B cell (primary cell): ENCODE measurements at places on chromosomes 5 and 9. TPM values are rescaled to one million over a fixed set of nuclear protein-coding genes. Genes with fewer than 3 reads are reported as not detected.

OR13C2 gene
- total RNA-seq: not detected in 2 replicates

PCDHAC1 gene
- not detected in 2 replicates for total RNA-seq

DNA sequence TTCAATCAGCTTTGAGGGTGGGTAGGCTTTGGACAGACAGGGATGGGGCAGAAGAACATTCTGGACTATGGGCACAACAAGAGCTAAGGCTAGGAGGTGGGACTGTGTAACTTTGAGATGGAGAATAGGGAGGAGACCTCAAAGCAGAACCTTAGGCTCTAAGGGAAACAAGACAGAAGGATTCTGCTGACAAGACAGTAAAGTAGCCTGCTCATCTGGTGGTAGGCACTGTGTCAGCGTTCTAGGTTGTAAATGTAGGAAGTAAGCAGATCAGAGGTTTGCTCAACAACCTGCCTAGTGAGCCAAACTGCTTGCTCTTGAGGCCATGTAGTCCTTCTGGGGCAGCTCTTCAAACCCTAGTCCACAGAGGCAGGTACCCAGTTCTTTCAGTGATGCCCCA, 15.0 kb upstream of the IL12B start:
- H3K27me3 ChIP-seq: no peaks in the 10 kb centered on the region
- DNase-seq: no peak
- H3K27ac ChIP-seq: peak overlapping the region; percentile 57

DNA sequence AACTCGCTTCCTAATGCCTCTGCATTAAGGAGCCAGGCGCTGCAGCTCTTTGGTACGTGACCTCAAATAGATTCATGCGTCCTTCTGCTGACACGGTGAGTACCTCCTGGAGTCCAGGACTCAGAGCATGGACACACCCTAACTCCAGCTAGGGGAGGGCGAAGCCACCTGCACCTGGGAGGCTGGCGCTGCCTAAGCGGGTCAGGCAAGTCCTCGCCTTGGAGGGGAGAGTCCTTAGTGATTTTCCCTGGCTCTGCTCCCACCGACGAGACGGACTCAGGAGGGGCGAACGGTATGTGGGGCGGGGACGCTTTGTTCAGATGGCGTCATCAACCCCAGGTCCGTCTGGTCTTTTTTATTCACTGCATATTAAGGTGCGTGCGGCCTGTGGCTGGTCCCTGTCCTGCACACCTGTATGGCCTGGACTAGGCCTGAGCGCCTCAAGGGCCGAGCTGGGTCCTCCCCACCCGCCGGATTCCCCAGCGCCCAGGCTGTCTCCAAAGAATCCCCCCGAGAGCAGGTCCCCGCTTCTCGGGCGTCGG, 50.3 kb downstream of the NSUN2 start:
- peak; percentile 13 for DNase-seq
- H3K36me3 ChIP-seq: no peaks in the 10 kb centered on the region

DNA sequence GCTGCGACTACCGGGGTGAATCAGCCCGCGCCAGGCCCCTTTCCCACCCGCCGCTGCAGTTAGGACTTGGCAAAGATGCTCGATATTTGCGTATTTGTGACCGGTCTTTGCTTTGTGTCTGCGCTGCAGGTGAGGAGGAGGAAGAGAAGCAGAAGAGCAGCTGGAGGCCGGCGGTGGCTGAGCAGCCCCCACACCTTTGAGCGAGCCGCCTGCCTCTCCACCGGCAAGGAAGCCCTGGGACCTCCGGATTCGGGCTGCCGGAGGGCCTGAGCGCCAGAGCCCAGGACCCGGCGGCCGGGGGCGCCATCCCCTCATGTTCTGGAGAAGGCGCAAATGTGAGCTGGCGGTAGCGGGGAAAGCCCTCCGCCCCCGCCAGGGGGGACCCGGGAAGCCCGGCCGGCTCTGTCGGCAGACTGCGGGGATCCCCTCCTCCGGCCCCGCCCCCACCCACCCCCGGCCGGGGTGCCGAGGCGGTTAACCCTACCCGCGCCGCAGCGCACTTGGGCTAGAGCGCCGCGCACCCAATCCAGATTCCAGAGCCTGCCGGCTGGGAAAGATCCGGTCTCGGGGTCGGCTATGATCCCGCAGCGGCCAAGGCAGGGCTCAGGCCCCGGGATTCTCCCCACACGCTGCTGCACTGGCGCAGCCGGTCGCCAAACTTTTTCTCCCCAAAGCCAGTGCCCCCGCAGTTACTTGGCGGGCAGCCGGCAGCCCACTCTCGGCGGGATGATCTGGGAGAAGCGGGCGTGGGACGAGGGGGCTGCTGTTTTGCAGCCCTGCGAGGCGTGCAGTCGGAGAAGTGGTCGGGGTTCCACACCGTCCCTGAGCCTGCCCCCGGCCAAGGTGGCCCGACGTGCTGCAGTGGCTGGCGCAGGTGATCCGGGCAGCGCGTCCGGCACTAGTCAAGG, 800 bp upstream of the KCNN2 start:
- no peaks in the 10 kb centered on the region for H3K27me3 ChIP-seq
- peaks cover 12% of the 10 kb centered on the region for H3K4me1 ChIP-seq
- no peaks in the 10 kb centered on the region for H3K36me3 ChIP-seq
- DNase-seq: peak; percentile 9

- no peaks in the 10 kb centered on the region for H3K27me3 ChIP-seq
- H3K27ac ChIP-seq: no peak overlapping the region
- H3K36me3 ChIP-seq: no peaks in the 10 kb centered on the region
- H3K4me1 ChIP-seq: no peaks in the 10 kb centered on the region
- no peak for DNase-seq
- H3K4me3 ChIP-seq: no peak overlapping the region
Observed at GRCh38 chr9:38089387-38090165, 20.5 kb upstream of the SHB start.

GRCh38 chr9:95689669-95690068, 172.9 kb upstream of the PTCH1 start:
- H3K27ac ChIP-seq: no peak overlapping the region
- no peaks in the 10 kb centered on the region for H3K36me3 ChIP-seq
- no peaks in the 10 kb centered on the region for H3K4me1 ChIP-seq
- DNase-seq: no peak
- H3K4me3 ChIP-seq: no peak overlapping the region

DNA sequence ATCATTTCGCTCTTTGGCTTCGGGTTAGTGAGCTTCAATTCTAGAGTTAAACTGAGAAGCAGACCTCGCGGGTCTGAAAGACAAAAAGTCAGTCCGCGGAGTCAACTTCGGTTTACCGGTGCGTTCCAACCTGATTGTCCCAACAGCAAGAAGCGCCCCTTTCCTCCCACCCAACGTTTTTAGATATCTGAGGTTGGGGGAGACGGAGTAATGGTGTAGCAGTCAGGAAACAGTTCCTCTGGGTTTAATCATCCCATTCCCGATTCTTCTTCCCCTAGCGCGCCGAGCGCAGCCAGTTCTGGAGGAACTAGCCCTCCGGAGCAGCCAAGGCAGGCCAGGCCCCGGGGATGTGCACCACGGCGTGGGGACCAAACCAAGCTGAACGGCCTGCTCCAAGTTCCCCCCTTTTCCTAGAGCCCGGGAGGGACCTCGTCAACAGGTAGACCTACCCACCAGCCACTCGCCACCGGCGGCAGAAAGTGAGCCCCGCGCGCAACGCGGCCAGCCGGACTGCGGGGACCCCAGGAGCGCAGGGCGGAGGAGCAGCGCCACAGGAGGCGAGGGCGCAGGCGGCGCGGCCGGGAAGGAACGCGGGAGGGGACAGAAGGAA, 622 bp upstream of the ISL1 start:
- no peak overlapping the region for H3K4me3 ChIP-seq
- no peaks in the 10 kb centered on the region for H3K4me1 ChIP-seq
- no peak overlapping the region for H3K27ac ChIP-seq
- no peak for DNase-seq
- H3K27me3 ChIP-seq: peaks cover 45% of the 10 kb centered on the region
